ENCODE measurements at places on chromosomes 16 and 17.

- no peak for DNase-seq
Observed at GRCh38 chr17:78110363-78111015, 18.1 kb downstream of the TMC6 start.

DNA sequence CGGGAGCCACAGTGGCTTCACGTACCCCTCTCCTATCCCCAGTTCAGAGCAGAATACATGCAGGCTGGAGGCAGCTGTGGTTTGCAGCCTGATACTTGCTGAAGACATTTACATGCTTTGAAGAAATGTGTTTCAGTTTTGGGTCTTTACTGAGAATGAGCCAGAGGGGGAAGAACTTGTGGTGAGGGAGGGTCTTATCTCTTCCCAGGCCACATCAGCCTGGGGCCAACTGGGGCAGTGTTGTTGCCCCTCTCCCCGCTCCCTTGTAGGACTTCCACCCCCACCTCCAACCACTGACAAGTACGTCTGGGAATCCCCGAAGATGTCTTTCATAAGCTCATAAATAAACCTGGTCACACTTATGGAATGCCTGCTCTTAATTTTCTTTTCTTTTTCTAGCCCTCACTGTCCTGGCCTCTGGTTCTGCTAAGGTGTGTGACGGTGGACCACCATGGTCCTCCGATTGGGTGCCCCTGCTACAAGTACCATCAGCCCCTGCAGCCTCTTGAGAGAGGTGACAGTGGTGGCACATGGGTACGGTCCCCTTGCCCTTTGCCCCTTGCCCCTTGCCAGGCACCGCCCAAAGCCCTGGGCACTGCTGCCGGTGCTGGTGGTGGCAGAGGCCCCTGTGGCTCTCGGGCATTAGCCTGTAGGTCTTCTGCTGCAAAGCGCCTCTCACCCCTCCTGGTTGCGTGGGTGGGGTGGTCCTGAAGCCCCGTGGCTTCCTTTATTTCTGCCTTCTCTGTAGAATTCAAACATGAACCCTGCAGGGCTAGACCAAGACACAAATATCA lies 144.8 kb upstream of the RPH3AL start:
- DNase-seq, result no peak

GRCh38 chr16:75272097-75272551 lies 20.7 kb upstream of the BCAR1 start:
- peak; percentile 59 for DNase-seq

- DNase-seq, result no peak
Observed at GRCh38 chr17:165939-166338, 15.5 kb downstream of the DOC2B start.

- DNase-seq, result no peak
Observed at GRCh38 chr17:12990041-12990808, 27.6 kb downstream of the ELAC2 start.

- no peak for DNase-seq
Observed at GRCh38 chr17:63317166-63317840, 128.8 kb downstream of the CYB561 start.

GRCh38 chr17:1783834-1784611 lies 22.2 kb downstream of the SERPINF1 start:
- DNase-seq, result peak; percentile 83

DNA sequence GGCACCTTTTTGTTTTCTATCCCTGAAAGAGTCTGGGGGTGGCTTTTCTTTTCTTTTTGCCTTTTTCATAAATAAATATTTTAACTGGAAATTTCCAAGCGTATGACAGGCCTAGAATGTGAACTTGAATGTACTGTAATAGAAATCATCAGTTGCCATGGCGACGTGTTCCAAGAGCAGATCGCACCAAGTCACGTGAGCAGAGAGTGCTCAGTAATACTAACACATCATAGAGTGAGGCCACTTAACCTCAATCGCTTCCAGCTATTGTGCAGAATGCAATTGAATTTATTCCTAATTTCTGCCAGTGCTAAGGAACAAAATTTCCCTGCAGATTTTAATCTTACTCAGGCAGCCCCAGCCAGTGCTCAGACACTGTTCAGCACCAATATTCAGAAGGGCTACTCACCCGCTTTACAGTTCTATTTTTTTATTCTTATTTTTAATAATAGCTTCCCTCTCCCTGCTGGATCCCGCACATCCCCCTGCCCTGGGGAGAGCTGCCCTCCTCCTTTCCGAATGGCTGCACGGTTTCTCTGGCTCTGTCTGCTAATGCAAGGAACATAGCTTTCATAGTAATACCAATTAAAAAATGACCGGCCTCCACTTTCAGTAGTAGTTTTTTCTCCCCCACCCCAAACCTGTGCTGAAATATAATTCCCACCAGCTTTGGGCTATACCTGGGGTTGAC lies 26.2 kb upstream of the PMFBP1 start:
- peak; percentile 86 for DNase-seq

DNA sequence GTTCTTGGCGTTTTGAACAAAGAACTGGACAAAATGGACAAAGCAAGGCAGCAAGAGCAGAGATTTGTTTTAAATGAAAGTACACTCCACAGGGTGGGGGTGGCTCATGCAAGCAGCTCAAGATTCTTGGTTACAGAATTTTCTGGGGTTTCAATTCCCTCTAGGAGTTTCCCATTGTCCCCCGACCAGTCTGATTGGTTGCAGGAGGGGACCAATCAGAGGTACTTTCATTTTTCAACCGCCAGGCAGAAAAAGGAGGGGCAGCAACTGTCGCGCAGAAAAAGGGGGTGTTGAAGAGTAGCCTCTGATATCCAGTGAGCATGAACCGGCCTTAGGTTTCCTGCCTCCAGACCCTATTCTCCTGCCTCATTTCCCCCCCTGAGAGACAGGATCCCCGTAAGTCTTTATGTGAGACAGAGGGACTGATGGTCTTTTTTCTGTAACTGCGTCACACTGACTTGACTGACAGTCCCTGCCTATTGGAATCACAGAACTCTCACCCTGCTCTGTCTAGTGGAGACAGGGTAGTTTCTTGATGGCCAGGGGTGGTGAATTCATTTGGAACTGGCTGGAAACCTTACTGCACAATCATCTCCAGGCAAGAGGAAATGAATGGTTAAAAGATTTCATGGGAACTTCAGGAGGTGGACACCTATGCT lies 59.4 kb upstream of the ALOX12 start:
- no peak for DNase-seq

GRCh38 chr17:33968350-33969044 lies 286.6 kb upstream of the CCL2 start:
- no peak for DNase-seq

GRCh38 chr16:85402910-85403692 lies 210.0 kb upstream of the GSE1 start:
- DNase-seq, result peak; percentile 70

DNA sequence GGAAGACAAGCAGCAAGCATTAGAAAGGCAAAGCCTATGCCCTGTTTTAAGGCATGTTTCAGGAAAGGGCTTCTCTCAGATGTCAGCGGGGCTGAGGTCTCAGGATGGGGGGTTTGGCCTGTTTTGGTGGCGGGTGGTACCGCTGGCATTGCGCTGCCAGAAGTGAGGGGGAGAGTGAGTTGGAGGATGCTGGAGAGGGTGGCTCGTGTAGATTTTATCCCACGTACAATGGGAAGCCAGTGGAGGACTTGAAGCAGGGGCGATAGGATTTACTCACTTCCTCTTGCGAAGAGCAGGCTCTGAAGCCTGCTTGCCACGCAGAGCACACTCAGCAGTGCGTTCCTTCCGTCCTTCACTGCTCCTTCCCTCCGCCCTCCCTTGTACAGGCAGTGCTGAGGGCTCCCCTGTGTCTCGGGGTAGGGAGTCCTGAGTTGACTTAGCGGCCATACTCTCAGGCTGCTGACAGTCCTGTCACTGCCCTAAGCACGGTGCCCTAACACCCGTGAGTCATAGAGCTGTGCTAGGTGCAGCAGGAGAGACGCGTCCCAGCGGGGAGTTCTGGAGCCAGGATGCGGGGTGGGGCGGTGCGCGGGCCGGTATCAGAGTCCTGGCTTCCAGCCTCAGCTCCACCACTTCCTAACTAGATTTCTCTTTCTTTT lies 113.1 kb downstream of the SNX29 start:
- no peak for DNase-seq

GRCh38 chr16:25996052-25996451 lies 304.3 kb downstream of the HS3ST4 start:
- DNase-seq, result no peak

DNA sequence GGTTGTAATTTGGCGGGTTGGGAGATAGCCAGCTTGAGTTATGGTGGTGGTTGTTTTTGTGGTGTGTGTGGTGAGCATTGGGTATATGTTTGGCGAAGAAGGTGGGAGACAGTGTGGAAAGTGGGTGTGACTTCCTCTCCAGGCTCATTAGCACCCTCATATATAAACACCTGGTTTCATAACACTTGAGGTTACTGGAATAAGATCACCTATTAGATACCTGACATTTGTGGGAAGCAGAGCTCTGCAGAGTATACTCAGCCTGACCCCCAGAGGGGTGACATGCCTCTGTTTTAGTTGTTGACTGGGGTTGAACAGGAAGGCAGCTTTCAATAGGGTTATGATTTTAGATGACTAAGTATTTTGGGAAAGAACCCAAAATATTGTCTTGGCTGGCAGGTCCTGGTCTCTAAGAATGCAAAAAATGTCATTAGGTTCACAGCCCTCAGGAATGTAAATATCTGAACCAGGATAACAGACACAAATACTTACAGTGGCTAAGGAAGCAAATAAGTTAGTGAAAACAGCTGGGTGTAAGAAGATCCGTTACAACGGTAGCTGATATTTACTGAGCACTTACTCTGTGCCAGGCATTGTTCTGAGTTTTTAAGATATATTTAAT lies 18.3 kb upstream of the EFCAB13 start:
- peak; percentile 12 for DNase-seq

DNA sequence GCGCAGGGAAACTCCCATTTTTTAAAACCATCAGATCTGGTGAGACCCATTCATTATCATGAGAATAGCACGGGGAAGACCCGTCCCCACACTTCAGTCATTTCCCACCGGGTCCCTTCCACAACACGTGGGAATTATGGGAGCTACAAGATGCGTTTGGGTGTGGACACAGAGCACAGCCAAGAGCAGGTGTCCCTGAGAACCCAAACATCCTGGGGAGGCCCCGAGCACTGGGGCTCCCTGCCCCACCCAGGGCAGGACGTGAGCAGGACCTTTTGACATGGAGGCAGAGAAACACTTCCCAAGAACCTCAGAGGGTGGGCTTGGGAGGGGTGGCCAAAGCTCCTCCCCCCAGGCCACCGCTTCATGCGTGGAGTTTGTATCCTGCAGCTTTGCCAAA lies 89.9 kb upstream of the DNAH17 start:
- no peak for DNase-seq

DNA sequence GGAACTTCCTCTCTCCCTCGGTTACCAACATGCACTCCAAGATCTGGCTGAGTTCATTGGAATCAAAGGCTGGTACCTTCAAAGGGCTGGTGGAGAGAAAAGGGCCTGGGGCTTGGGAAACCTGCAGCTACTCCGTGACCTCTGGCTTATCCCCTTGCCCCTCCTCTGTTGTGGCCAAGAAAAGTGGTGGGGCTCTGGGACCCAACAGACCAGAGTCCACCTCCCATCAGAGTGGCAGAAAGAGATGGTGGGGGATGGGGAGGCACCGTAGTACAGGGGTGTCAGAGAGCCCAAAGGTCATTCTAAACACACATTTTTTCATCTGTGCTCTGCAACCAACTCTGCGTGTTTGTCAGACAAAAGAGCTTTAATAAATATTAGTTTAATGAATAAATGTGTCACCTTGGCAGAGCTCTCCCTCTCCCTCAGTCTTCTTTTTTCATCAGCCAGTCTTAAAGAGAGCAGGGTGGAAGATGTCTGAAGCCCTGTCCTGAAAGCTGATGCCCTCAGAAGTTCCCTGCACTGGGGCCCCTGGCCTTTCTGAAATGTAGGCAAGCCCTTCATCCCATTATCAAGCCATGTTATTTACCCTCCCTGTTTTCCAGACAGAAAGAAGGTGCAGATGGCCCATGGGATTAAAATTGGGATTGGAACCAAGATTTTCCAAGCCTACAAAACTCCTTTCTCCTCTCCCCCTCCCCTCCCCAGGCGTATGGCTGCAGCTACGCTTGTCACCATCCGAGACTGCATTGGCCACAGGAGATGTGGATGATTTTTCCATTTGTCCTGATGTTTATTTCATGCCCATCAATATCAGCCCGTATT lies 227.3 kb downstream of the CCDC182 start:
- DNase-seq, result no peak

DNA sequence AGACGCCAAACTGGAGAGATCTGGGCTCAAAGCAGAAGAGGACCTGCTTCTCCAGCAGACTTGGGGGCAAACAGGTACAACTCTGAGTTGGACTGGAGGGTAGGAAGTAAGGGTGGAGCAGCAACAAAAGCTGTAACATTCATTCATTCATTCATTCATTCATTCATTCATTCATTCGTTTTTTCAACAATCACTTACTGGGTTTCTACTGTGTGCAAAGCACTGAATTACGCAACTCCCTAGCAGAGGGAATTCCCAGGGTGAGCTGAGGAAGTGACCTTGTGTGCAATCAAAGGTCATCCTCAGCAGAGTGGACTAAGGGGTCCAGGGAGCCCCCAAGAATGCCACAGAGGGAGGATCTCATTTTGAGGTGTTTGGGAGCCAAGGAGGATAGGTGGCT lies 231.1 kb upstream of the SDK2 start:
- no peak for DNase-seq

DNA sequence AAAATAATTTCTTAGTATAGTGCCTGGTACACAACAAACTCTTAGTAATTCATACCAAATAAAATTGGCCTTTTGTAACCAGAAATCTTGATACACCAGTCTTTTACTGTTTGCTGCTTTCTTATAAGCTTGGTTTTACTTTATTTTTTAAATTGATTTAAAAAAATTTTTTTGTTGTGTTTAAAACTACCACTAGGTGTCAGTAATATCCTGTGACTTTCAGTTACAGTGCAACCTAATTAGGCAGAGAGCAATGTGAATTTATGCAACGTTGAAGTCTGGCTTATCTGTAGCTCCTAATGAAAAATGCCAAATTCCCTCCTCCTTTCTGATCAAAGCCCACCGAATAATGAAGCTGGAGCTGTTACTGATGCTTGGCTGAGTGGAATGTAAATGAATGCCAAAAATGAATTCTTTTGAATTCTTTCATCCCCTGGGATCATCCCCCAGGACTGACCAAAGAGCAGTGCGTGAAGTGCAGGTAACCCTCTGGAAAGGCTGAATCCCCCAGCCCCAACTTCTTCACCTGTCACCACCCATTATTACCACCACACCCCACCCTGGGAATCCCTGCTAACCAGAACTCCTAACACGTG lies 3.8 kb downstream of the ERCC4 start:
- DNase-seq, result peak; percentile 73

GRCh38 chr16:23836404-23837311 lies 875 bp downstream of the PRKCB start:
- peak; percentile 82 for DNase-seq

All from kidney (tissue), 22 donors.